Activated gamma-delta T cell (primary cell): ENCODE measurements at places on chromosomes 3 and 15.

DNA sequence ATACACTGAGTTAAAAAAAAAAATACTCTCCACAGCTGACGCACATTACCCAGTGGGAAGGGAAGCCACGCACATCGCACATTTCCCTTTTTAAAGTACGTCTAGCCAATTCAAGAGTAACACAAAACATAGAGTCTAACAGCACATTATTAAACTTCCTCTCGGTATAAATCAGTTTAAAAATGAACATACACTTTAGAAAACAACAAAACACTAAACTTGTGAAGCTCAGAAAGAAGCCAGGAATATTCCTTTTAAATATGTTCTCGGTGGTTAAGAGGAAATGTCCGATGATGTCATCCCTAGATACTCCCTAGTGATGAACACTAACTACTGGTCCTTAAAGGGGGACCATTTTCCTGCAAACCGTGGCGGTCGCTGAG lies 721 bp downstream of the MYEF2 start:
- DNase-seq, result no peak

DNA sequence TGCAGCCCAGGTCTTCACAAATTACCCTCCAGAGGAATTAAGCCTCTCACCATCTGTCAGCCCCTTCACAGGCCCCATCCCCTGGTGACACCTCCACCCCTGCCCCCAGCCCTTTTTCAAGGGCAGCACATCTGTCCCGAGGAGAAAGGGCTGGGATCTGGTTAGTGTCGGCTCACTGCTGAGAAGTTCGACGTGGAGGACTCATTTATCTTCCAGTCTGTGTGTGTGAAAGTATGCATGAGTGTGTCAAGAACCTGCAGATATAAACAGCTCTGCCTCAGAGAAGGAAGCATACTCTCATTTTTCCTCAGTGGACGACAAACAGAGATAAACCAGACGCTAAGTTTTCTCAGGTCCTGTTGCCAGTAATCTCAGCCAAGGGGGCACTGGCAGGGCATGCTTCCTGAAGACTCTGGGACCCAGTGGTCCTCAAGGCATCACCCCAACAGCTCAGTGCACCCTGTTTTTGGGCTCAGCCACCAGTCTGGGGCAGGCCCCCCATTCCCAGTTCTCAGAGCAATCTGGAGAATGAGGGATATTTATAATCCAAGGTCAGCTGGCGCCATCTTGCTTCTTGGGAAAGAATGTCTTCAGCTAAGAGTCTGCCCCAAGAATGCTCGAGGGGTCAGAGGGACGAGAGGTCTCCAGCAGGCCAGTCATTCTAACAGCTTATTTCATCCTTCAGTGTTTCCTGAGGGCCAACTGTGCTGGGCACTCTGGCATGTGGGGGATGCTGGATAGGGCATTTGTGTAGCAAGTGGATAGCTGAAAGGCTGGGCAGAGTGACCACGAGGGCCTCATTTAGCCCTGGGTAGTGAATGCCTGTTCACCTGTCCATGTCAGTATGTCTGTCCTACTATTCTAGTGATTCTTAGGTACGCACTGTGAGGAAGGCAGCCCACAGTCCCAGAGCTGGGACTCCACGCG lies 73.6 kb downstream of the ADCY5 start:
- no peak for DNase-seq

GRCh38 chr3:57980416-57980815 lies 27.8 kb upstream of the FLNB start:
- DNase-seq, result no peak

DNA sequence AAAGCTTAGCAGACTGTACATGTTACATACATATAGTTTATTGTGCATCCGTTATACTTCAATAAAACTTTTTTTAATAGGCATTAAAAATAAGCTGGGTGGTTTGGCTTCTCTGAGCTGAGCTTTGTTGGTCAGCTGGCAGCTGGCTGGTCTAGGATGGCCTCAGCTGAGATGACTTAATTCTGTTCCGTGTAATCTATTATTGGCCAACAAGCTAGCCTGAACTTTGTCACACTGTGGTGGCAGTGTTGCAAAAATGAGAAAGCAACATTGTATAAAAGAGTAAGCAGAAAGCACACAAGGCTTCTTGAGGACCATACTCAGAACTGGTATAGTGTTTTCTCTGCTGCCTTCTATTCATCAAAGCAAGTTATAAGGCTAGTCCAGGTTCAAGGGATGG lies 45.2 kb downstream of the CGGBP1 start:
- DNase-seq, result no peak

DNA sequence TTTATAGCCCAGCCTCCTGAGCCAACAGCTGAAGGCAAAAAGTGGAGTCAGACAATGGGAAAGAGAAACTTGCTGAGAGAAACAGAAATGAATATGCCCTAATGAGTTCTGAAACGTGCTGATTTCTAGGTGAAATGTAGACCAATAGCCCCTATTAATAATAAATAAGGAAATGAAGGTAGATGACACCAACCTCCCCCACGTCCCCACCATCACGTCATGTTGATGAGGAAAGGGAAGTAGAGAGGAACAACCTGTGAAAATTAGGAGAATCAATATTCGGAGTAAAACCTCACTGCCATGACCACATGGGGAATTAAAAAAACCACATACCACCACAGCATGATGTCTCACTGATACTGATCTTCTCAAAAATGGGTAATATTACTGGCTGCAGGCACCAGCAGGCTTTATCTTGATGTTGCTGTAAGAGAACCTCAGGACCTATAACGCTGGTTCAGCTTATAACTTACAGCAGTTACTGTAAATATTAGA lies 64.0 kb downstream of the KAT2B start:
- no peak for DNase-seq

GRCh38 chr3:35393901-35394799 lies 245.2 kb upstream of the ARPP21 start:
- no peak for DNase-seq

DNA sequence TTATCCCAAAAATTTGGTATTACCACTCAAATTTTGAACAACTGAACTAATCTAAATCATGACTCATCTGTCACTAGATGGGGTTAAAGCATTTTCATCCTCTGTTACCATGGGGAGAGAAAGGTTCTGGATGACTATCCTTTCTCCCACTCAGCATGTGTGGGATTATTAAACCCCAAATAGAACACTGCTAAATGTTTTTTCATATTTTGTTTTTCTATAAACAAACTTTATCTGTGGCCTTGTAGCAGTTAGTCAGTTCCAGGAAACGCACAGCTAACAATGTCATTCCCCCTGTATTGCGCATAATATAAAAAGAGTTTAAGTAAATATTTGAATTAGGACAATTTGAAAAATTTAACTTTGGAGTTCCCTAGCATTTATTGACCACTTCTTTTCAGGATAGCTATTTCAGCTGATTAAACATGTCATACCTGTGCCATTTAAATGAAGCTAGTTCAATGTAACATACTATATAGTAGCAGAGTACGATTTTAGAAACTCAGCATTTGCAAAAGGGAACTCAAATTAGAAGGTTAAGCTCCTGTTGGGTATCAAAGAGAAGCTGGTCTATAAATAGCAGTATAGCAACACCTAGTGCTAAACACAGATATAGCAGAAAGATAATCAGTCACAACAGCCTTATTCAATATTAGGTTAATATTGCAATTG lies 9.2 kb upstream of the TMEM212 start:
- no peak for DNase-seq

GRCh38 chr15:29688506-29689286 lies 133.6 kb downstream of the TJP1 start:
- DNase-seq, result no peak

- no peak for DNase-seq
Measured at GRCh38 chr15:25568751-25569150, 129.9 kb upstream of the UBE3A start.

- no peak for DNase-seq
Measured at GRCh38 chr15:83209333-83209732, 1.7 kb upstream of the HDGFL3 start.

DNA sequence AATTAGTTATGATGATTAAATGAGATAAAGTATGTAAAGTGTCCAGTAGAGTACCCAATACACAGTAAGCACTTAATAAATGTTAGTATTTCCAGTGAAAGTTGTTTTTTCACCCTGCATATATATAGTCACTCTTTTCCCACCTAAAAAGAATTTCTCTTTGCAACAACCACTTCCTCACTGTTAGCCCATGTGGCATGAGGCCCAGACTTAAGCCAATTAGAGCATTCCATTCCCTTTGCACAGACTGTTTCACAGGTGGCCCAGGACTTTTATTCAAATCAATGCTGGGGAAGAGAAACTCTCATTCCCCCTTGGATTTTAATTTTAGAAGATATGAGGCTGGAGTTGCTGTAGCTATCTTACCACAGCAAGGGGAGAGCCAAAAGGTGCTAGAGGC lies 3.7 kb downstream of the IFT80 start:
- no peak for DNase-seq

GRCh38 chr3:102002056-102002455 lies 152.7 kb downstream of the NFKBIZ start:
- DNase-seq, result no peak

- no peak for DNase-seq
Measured at GRCh38 chr15:74520407-74520806, 20.6 kb upstream of the ARID3B start.

- DNase-seq, result no peak
Measured at GRCh38 chr15:31024330-31024729, 32.9 kb upstream of the MTMR10 start.

- DNase-seq, result no peak
Measured at GRCh38 chr15:74042603-74043424, 39.5 kb downstream of the GOLGA6A start.

DNA sequence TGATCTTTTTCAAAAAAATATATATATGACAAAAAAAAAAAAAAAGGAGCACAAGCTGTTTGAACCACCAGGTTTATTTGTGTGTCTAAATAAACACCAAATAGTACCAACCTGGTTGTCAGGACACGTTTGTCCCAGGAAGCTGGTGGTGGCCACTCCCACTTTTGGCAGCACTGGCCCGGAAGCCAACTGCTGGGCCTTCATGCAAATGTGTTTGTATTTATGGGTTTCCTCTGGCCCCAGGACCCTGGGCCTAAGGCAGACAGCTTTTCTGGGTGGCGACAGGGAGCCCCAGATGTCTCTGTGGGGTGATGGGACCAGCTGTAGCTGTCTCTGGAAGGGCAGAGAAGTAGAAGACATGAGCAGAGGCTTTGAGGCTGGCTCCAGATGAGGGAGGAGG lies 31.6 kb downstream of the PRKCD start:
- DNase-seq, result no peak

DNA sequence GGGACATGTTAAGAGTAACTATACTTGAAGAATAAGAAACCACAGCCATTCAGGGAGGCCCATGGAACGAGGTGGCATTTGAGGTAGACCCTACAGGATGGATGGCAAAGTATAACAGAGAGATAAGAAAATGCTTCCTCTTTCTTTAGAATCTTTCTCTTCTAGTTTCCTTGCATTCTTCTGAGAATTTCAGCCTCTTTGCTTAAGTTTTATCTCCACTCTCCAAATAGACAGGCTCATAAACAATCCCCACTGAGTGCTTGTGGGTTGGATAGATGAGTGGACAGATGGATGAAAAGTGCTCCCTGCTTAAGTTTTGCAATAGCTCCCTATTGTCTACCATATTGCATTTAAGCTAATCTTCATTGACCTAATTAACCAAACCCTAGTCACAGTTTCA lies 103.7 kb downstream of the MEX3B start:
- DNase-seq, result no peak
